ENCODE measurements at places on chromosomes 1 and 21.

- DNase-seq = no peak
These were observed 12.5 kb downstream of the MX1 start for GRCh38 chr21:41438425-41439113.

DNA sequence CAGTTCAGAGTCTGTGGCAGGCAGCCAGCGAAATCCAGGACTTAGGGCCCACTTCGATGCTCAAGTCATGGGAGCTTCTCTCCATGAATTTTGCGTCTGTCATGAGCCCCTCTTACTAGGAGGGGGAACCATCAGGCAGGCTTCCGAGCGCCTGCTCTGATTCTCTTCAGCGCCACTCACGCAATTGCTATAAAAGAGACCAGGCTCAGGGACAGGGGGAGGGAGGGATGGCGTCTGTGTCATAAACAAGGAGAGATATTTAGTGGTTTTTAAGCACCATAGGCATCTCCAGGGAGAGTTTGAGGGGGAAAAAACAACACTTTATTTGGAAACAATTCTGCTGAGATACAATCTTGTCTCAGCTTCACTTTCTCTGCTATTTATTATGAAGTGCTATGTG is 60.6 kb downstream of the NAV1 start:
- no peak for DNase-seq

GRCh38 chr1:165356876-165357275 is 361 bp upstream of the LMX1A start:
- no peak for DNase-seq

GRCh38 chr21:35050348-35051286 is 1.5 kb upstream of the RUNX1 start:
- no peak for DNase-seq

GRCh38 chr1:69697340-69697739 is 129.6 kb downstream of the LRRC7 start:
- DNase-seq = no peak

DNA sequence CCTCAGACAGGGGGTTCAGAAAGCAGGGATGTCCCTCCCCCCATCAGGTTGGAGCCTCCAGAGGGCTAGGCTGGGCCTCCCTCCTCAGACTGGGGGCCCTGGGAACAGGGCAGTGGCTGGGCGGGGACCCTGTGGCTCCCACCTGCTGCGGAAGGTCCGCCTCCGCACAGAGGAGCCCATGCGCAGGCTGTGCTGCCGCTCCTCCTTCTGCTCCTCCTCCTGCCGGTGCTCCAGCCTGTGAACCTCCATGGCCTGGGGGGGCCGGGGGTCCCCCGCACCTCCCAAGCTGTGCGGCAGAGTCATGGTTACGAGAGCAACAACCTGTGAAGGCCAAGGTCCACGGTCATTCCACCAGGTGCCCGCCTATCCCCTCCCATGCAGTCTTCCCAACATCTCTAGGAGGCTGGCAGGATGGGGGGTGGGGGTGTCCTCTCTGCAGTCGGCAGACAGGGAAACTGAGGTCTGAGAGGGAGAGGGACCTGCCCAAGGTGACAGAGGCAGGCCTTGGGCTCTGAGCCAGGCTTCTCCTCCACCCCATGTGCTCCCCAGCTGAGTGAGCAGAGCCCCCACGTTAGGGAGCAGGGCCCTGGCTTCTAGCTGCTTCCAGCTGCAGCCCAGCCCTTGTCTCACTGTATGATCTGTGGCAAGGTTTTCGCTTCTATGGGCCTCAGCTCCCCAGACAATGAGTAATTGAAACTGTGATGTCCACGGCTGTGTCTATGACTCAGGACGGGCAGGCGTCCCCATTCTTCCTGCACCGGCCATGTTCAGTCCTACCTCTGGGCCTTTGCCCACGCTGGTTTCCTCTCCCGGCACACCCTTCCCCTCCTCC is 3.4 kb downstream of the MYOM3 start:
- DNase-seq = no peak

GRCh38 chr1:33270808-33271465 is 14.6 kb downstream of the ZNF362 start:
- DNase-seq = no peak

GRCh38 chr21:34131586-34131985 is 58.2 kb downstream of the MRPS6 start:
- no peak for DNase-seq

- DNase-seq = no peak
These were observed 221.6 kb upstream of the VAMP3 start for GRCh38 chr1:7549277-7550161.

GRCh38 chr1:6261615-6261995 is 707 bp upstream of the GPR153 start:
- DNase-seq = no peak

DNA sequence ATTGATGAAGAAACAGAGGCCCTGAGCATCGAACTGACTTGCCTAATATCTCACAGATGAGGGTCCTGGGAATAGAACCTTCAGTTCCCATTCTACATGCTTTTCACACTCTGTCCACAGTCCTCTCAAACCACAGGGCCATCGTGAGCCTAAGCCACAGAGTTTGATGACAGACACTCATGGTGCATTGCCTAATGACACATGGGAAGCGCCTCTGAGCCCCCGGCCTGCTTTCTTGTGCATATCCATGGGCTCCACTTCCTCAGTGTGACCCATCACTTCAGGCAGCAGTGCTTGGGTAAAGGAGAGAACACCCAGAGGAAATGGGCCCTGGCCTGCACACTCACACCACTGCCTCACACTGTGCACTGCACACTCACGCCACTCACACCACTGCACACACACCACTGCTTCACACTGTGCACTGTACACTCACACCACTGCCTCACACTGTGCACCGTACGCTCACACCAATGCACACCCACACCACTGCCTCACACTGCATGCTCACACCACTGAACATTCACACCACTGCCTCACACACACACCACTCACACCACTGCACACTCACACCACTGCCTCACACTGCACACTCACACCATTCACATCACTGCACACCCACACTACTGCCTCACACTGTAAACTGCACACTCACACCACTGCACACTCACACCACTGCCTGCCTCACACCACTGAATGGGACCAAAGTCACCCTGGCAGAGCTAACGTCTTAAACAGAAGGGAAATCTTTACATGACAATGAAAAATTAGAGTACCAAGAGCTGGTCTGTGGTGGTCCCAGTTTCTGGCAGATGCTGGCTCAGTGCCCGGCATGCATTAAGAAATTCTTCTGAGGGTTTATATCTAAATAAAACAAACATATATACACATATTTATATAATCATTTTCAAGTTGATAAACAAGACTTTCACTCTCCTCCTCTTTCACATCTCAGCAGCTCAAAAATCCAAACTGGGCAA is 53.0 kb downstream of the KANK4 start:
- no peak for DNase-seq

DNA sequence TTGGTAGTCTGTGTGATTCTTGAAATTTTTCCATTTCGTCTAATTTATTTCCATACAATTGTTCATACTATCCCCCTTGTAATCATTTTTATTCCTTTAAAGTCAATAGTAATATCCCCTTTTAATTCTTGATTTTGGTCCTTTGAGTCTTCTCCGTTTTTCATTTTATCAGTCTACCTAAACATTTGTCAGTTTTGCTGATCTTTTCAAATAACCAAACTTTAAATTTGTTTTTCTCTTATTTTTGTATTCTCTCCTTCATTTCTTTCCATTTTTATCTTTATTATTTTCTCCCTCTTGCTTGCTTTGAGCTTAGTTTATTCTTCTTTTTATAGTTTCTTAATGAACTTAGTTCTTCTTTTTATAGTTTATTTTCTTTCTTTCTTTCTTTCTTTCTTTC is 21.1 kb upstream of the SLAMF1 start:
- no peak for DNase-seq

DNA sequence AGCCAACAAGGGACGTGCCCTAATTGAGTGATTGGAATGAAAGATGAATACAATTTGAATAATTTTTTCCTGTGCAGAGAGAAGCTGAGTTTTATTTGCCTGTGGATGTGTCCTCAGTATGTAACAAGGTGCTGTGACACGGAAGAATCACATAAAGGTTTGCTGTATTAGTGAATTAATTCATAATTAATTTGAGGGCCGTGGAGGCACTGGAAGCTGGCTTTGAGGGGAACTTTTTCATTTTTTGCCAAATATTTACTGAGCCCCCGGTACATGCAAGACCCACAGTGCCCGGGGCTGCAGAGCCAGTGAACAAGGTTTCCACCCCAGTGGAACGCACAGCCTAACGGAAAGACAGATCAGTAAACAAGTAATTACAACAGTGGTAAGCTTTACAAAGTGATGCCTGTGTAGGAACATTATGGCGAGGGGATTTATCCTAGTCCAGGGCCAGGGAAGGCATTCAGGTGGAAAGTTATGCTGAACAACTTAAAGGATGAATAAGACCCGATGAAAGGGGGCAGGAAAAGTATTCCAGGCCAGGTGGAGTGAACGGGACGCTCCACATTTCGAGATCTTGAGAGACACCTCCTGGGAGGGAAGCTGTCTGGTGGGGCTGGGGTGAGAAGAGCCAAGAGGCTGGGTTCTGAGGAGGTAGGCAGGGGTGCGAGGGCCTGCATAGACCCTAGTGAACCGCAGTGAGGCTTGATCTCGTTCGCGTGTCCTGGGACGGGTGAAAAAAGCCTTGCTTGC is 773 bp upstream of the RCC2 start:
- no peak for DNase-seq

DNA sequence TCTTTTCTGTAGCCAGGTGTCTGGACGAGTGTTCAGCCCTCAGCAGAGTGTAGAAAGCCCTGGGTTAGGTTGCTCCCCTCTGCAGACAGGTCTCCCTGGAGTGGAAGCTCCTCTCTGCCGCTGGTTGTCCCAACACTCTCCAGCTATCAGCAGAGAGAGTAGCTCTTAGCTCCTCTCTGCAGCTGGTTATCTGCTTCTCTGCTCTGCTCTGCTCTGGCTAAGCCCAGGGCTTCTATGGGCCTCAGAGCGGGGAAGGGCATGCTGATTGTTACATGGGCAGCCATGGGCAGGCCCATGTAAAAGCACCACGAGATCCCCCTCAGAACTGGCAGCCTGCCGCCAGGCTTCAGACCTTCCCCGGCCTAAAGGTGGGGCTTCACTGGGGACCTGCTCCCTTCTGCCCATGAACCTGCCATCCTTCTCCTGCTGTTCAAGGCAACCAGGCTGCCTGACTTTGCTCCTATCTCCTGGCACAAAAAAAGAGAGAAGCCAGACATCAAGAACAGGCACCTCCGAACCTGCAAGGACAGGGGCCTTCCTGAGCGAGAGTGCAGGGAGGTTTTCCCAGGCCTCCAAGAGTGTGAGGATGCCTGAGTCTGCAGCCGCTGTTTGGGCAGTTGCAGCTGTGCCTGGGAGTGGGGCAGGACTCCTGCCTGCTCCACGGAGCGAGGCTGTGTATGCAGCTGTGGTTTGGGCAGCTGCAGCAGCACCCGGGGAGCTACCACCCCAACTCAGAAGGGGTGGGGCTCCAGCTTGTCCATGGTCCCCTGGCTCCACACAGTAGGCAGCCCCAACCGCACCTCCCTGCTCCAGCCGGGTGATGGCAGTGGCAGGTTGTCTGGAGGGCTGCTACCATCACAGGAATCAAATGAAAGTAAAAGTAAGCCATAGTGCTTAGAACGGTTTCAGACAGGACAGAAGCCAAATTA is 973.7 kb downstream of the LTN1 start:
- DNase-seq = no peak

GRCh38 chr1:8109216-8109615 is 83.1 kb upstream of the ERRFI1 start:
- DNase-seq = no peak

GRCh38 chr1:10152709-10153284 is 57.6 kb upstream of the KIF1B start:
- DNase-seq = no peak

- DNase-seq = no peak
These were observed 710 bp upstream of the PALMD start for GRCh38 chr1:99645203-99645602.

DNA sequence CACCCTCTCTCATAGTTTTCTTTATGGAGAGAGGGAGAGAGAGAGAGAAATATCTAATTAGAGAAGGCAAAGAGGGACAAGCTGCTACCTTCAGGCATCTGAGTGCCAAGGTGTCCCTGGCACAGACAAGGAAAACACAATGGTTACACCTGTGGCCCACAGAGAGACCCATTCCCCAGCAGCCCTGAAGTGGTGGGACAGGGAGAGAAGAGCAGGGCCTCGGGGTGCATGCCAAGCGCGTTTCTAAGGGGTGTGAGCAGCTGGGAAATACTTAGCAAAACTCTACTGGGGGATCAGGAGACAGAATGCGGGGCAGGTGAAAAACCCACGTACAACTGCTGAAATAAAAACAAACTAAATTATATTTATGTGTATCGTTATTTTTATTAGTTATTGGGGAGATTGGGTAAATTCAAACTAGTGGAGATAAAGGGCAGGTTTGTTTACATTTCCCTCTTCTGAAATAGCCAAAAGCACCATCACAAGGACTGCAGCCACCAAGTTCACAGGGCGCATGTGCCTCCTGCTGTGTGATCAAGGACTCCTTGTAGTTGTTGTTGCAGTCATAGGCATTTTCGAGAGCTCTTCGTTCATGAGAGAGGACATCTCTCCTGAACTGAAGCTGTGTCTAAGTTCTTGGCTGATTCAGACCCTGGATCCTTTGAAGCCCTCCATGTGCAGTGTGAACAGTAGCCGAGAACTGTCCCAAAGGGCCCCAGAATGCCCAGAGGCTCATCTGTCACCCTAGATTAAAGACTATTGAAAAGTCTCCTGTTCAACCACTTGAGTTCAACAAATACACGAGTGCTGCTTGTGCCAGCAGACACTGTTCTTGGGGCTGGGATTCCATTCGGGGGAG is 737 bp upstream of the SERPINC1 start:
- DNase-seq = no peak

DNA sequence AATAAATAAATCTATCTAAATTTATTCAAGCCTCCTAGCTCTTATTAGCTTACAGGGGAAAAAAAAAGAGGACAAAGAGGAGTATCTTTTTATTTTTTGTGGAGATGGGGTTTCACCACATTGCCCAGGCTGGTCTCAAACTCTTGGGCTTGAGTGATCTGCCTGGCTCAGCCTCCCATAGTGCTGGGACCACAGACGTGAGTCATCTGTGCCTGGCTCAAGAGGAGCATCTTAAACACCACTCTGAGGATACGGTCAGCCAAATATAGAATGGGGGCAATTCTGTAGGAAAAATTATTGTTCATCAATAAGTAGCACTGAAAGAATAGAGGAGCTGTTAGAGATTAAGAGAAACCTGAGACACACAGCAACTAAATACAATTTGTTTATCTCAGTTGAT is 24.1 kb downstream of the SLC45A3 start:
- no peak for DNase-seq

- DNase-seq = no peak
These were observed 16.4 kb downstream of the CAPZA1 start for GRCh38 chr1:112636056-112636455.

DNA sequence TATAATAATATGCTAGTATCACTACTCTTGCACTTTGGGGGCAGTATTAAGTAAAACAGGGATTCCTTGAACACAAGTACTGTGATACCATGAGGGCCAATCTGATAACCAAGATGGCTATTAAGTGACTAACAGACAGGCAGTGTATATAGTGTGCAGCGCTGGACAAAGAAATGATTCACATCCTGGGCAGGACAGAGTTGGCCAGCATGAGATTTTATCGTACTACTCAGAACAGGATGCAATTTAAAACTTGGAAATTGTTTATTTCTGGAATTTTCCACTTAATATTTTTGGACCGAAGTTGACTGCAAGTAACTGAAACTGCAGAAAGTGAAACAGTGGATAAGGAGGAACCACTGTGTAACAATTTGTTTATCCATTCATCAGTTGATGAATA is 74.6 kb downstream of the DNTTIP2 start:
- DNase-seq = no peak
